ENCODE measurements at places on chromosomes 4 and X. TPM values are rescaled to one million over a fixed set of nuclear protein-coding genes. Genes with fewer than 3 reads are reported as not detected.

DNA sequence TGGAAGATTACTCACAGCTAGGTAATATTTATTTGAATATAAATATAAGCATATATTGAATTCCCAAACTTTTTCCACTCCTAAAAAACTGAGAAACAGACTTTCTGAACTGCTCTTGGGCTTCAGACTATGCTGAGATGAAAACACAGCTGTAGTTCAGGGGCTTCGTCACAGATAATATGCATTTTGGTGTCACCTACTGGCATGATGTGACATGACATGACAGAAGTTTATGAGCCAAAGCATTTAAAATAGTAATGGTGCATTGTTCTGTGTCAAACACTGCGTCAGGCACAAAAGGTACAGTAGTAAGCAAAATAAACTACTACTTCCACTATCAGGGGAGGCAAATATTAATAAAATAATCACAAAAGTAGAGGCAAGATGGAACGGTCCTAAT lies 171.3 kb downstream of the BTC start:
- peak; percentile 32 for DNase-seq

DNA sequence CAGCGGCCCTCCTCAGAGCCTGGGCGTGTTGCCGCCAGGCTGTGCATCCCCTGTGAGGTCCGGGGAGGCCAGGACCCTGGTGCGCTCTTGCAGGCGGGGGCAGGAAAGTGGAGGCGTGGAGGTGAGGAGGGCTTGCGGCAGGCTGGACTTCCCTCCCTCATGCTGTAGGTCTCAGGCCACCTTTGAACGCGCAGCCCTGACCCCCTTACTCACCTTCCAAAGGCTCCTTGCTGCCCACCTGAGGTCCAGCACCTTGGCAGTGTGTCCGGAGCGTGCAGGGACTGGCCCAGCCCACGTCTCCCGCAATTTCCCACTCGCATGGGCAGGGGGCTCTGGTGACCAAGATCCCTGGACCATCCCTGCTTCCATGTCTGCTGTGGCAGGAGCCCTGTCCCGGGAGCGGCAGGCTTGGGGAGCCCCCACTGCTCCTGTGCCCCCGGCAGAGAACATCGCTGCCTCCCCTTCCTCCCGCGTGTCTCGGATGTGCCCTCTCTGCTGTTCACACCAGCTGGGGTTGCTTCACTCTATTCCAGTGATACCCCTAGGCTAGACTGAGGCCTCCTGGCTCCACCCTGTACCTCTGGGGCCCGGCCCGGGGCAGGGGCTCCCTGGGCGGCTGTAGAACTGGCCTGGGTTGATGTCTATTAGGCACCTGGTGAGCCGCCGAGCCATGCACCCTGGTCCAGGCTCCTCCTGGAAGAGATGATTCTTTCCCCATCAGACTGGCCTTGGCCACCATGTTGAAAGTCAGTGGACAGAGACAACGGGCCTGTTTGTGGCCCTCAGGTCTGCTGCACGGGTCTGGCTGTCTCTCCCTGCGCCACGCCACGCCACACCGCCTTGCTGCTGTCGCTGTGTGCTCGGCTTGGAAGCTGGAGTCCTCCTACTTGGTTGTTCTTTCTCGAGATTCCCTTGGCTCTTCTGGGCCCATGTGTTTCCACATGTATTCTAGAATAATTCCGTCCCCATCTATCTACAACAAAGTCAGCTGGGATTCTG lies 95.4 kb upstream of the ADRA2C start:
- no peak for DNase-seq

SLC10A3 gene
- 23.9 TPM for total RNA-seq

- peak; percentile 84 for DNase-seq
Observed at GRCh38 chr4:17448689-17449088, 63.2 kb downstream of the QDPR start.

PHEX gene
- 5.6 TPM for total RNA-seq

DNA sequence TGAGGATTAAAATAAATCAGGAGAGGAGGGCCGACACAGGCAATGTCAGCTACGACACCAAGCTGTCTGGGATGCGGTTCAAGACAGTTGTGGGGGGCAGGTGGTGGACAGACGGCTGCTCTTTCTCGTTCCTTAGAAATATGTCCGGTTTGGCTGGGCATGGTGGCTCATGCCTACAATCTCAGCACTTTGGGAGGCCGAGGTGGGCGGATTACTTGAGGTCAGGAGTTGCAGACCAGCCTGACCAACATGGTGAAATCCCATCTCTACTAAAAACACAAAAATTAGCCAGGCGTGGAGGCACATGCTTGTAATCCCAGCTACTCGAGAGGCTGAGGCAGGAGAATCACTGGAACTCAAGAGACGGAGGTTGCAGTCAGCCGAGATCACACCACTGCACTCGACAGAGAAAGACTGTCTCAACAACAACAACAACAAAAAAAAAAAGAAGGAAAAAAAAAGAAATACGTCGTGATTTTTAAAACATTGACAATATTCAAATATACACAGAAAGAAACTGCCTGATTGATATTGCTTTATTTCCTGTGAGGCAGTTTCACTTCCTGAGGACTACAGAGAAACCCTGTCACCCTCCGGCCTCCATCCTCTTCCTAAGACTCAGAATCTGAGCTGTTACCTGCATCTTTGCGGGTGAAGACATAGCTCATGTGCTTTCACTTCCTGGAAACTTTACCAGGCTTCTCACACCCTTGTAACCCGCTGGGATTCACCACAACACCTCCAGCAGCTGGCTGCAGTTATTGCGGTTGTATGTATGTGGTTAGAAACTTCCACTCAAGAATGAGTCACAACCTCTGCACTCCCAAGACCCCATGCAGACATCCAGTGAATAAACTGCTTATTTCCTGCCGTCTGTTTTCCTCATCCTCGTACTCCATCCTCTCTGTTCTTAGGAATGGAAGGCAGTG lies 63.8 kb upstream of the STS start:
- DNase-seq, result peak; percentile 86

GRCh38 chr4:88230461-88230891 lies 53.9 kb downstream of the PPM1K start:
- no peak for DNase-seq

DNA sequence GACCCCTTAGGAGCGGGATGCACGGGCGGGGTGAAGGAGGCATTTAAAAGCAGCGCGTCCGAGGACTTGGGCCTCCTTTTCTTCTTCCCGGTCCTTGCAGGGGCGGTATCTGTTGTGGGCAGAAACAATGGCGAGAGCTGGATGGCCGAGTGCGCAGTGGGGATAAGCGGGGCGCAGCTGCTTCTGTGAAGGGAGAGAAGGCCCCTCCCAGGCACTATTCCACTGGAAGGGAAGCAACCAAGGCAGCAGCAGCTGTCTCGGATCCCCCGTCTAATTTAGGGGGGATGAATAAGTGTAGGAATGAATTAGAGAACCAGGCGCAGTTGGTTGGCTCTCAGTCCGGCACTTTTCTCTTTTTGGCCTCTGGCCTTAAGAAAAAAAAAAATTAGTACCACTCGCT lies 995 bp downstream of the SMARCA5 start:
- DNase-seq, result peak; percentile 57

- DNase-seq, result peak; percentile 87
Observed at GRCh38 chr4:3388471-3389232, 53.1 kb upstream of the HGFAC start.

FOXP3 gene
- not detected for total RNA-seq

GRCh38 chr4:158964114-158964727 lies 138.7 kb upstream of the RAPGEF2 start:
- DNase-seq, result no peak

GRCh38 chrX:66914080-66914479 lies 275.2 kb upstream of the EDA2R start:
- no peak for DNase-seq

All from fibroblast of the aortic adventitia (primary cell).